Nucleus accumbens (tissue), 56 donors: ENCODE measurements at places on chromosomes 3 and 15.

DNA sequence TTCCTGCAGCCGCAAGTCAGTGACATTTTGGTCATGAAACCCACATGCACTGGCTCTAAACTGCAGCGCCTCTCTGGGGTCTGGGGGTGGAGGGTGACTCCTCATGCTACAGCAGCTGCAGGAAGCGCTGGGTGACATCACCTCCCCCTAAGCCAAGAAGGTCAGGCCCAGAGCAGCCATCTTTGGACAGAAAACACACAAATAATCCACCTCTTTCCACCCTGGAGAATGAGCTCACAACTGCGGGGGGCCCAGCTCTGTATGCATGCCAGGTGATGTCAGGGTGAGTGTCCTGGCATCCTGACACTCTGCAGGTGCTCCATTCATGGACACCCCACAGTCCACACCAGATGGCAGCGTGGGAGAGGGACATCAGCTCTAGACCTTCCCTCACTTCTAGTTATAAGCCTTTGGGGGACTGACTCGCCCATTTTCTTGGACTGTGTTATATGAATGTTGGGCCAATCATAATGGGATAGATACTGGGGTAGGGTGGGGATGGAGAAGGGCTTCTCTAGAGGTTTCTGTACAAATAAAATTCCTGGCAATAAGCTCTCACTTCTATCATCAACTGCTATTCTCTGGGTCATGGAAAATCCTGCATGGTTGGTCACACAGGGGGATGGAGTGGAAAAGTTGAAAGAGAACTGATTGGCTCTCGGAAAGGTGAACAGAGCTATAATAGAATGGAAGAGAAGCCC, 70.7 kb upstream of the THBS1 start:
- DNase-seq = no peak

- no peak for DNase-seq
Observed at GRCh38 chr15:31147456-31147855, 45.9 kb upstream of the TRPM1 start.

DNA sequence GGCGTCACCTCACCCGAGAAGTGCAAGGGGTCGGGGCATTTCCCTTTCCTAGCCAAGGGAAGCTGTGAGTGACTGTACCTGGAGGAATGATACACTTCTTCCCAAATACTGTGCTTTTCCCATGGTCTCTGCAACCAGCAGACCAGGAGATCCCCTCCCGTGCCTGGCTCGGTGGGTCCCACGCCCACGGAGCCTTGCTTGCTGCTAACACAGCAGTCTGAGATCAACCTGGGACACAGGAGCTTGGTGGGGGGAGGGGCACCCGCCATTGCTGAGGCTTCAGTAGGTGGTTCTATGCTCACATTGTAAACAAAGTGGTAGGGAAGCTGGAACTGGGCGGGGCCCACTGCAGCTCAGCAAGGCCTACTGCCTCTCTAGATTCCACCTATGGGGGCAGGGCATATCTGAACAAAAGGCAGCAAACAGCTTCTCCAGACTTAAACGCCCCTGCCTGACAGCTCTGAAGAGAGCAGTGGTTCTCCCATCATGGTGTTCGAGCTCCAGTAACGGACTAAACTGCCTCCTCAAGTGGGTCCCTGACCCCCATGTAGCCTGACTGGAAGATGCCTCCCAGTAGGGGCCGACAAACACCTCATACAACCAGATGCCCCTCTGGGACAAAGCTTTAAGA, 31.4 kb upstream of the ABHD5 start:
- no peak for DNase-seq

GRCh38 chr3:132628157-132628556, 31.1 kb downstream of the ACKR4 start:
- DNase-seq = no peak

DNA sequence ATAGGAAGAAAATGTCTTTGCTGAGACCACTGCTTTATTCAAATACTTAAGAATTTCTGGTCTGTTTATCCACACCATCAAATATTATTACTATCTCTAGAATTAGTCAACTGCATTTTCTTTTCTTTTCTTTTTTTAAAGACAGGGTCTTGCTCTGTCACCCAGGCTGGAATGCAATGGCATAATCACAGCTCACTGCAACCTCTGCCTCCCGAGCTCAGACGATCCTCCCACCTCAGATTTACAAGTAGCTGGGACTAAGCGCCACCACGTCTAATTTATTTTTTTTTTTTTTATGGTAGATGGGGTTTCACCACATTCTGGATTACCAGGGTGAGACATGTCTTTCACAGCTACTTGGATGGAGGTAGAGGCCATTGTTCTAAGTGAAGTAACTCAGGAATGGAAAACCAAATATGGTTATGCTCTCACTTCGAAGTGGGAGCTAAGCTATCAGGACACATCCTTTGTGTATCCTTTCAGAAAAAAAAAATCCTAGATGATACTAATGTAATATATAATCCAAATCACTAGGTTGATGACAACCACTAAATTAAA, 52.8 kb downstream of the STAG1 start:
- no peak for DNase-seq

GRCh38 chr3:177257625-177258024, 60.3 kb upstream of the TBL1XR1 start:
- DNase-seq = no peak

DNA sequence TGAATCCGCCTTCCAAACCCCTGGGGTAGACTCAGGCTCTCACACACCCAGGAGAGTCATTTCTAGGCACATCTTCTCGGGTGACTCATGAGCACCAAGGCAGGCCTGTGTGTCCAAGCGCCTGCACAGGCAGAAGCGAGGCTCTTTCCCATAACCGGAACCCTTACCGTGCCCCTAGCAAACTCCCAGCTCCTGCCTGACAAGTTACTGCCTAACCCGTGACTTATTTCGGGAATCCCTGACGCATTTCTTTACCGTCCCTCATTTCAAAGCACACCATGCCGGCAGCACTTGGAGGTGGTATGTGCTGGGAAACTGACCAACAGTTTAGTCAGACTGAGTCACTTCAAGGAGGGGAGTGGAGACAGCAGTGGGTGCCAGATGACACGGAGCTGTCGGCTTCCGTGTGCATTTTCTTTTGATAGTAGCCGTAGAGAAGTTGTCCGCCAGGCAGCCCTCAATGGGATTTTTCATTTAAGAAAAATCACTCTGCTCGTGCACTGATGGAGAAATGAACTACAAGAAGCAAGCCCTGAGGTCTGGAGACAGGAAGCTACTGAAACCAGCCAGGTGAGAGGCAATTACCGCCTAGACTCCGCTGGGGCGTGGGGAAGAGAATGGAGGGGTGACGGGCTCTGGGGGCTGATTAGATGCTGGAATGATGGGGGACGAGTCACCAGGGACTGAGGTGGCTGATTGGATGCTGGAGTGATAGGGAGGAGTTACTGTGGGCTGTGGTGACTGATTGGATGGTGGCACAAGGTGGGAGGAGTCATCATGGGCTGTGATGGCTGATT, 17.3 kb upstream of the HRH1 start:
- DNase-seq = no peak

DNA sequence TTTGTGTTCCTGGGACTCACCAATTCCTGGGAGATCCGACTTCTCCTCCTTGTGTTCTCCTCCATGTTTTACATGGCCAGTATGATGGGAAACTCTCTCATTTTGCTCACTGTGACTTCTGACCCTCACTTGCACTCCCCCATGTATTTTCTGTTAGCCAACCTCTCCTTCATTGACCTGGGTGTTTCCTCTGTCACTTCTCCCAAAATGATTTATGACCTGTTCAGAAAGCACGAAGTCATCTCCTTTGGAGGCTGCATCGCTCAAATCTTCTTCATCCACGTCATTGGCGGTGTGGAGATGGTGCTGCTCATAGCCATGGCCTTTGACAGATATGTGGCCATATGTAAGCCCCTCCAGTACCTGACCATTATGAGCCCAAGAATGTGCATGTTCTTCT, 16.8 kb downstream of the OR4F15 start:
- DNase-seq = no peak

DNA sequence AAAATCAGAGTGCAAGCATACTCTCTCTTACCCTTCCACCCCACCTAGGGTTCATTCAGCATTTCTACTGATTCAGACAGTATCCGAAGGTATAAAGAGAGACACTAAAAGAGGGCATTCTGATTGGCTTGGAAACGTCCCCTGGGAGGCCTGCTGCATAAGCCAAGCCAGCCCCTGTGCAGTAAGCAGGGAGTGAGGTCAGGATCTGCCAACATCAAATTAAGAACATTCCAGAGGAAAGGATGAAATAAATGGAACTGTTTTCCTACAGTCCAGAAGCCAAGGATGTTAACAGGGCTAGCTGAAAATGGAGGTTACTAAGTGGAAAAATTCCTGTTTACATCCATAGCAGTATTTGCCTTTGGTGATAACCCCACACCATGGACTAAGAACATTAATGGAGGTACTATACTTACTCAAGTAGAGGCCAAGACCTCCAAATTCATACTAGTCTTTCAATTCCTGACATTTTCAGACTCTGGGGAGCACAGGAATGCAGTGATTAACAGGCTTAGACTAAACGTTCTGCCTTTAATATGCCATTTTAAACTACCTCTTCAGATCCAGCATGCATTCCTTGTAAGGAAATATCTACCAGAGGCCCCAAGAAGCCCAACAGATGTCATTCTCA, 34.5 kb downstream of the NPTN start:
- DNase-seq = no peak

GRCh38 chr3:32093204-32093603, 13.2 kb upstream of the GPD1L start:
- DNase-seq = no peak

GRCh38 chr3:172030181-172030580, 9.2 kb upstream of the FNDC3B start:
- DNase-seq = no peak

DNA sequence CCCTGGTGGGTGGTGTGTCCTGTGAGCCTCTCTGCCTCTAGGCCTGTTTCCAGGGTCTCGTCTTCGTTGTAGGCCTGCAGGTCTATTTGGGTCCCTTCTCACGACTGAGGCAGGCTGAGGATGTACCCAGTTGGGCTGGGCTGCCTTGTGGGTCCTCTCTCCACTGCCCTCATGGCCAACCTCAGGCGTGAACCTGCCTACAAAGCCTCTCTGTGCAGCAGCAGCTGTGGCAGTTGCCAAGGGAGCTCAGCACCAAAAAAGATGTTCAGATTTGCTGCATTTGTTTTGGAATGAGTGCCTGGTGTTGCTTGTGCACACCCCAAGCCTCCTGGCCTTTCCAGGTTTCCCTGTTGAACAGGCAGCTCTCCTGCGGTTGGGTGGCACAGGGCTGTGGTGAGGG, 13.4 kb downstream of the KLF13 start:
- DNase-seq = no peak

DNA sequence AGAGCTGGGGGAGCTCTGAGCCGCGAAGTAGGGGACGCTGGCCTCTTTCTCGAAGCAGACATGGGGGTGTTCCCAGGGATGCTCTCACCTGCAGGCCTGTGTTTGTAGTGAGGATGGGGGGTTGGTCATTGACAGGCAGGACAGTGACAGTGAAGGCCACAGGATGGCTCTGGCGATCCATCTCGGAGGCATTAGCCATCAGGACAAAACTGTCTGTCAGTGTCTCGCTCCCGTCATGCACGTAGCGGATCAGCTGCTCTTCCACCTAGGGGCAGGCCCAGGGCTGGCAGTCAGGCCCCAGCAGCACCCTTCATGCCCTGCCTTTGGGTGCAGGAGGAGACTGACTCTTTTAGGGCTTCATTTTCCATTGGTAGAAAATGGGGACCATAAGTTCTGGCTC, 28.0 kb downstream of the CSPG4 start:
- DNase-seq = no peak

DNA sequence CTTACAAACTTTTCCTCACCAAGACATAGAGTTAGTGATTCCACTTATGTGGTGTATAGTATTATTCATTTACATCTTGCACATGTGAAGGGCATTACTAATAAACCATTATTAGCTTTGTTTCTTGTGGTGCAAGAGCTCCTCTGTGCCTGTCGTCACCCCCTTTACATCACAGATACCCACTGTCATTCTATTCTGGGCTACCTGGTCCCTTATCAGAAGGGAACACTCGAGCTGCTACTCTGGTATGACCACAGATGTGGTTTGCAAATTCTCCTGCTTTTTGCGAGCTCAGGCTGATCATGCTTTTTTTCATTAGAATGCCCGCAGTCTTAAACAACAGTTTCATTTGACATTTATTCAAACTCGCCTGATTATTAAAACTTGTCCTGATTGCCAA, 13.9 kb upstream of the SENP2 start:
- no peak for DNase-seq

DNA sequence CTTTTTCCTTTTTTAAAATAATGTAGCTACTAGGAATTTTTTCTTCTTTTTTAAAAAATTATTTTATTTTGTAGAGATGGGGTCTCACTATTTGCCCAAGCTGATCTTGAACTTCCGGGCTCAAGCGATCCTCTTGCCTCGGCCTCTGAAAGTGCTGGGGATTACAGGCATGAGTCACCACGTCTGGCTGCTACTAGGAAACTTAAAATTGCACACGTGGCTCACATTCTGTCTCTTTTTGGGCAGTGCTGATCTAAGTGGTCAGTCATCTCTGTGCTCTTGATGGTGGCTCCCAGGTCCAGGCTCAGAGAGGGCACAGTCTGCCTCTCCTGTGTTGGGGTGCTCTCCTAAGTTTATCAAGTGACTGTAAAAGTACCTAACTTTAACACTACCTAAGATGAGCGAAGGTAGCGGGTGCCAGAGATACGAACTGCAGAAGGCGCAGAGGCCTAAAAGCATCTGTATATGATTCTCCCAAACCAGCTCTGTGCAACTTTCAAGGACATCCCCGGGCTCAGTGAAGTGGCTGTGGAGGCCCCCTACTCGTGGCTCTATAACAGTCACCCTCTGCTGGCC, 52.9 kb upstream of the SEC13 start:
- no peak for DNase-seq

DNA sequence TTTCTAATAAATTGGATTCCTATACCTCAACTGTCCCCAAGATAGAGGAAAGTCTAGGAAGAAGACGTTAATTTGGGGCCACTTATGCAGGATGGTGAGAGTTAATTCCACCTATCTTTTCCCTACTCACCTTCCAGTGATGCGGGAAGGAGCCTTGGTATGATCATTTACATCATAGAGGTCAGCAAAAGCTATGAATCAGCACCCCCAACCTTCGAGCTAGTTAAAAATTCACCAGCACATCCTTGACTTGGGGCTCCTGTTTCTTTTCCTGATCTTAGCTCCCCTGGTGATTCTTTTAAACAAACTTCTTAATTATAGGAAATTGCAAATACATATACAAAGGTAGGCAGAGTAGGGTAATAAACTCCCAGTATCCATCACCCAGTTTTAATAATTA, 366.6 kb downstream of the SOX2 start:
- DNase-seq = no peak

- DNase-seq = no peak
Observed at GRCh38 chr15:32867313-32867626, 149.5 kb downstream of the GREM1 start.

- DNase-seq = no peak
Observed at GRCh38 chr3:124597273-124597672, 133.0 kb upstream of the UMPS start.

- DNase-seq = no peak
Observed at GRCh38 chr3:169082076-169082475, 581.4 kb downstream of the MECOM start.

DNA sequence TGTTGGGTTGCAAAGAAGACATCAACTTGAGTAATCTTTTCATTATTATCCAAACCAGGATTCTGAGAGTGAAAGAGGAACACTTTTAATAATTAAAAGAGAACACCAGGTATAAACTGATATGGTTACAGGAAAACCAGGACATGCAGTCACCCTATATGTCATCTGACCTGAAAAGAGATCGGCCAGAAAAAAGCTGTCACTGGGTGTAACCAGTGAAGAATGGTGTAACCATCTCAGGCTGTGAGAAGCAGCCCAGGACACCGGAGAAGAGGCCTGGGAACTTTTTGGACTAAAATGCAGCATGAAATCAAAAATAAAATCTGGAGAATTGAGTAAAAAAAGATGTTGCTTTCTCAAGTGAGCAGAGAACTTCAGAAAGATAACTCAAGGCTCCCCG, 10.1 kb upstream of the CCDC80 start:
- no peak for DNase-seq
